ENCODE measurements at places on chromosomes 13 and 19.
A peak's percentile ranks its signal among the peaks of the same experiment; 100 is the strongest.

GRCh38 chr13:46654951-46655350 is 102.0 kb downstream of the LRCH1 start:
- no peak for DNase-seq

DNA sequence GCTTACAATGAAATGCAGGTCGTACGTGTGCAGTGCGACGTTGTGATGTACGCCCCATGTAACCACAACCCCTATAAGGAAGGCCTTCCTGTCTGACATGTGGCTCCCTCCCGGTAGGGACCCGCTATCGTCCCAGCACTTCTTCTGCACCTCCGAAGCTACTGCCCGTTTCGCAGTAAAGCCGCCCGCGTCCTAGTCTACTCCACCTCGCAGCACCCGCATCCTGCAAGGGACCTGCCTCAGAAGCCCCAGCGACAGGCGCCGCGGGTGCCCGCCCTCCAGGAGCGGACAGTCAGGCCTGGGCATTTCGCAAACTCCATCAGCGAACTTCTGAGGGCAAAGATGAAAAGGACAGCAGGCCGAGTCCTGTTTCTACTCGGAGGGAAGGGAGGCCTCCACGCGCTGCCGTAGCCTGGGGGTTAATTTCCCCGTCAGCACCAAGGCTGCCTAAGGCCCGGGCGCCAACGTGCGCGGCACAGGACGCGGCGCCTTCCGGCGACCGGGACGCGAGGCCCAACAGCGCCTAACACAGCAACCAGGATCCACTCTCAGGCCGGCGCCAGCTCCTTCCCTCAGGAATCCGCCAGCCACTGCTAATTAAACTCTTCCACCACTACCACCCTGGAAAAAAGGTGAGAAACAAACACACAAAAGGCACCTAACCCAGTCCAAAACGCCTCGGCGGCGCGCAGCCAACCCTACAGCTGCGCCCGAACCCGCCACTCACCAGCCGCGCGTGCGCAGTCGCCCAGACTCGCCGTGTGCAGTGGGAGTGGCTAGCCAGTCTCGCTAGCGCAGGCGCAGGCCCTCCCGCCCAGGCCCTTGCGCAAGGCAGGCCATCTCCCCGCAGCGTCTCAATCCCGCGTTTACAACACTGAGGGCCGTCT is at the start of gene EEF1AKMT1:
Gene EEF1AKMT1, minus strand, starts transcription at position 768 of the 887 bp plus-strand sequence. CDS start 16,363 bp downstream, outside the sequence.
- peak; percentile 94 for DNase-seq

DNA sequence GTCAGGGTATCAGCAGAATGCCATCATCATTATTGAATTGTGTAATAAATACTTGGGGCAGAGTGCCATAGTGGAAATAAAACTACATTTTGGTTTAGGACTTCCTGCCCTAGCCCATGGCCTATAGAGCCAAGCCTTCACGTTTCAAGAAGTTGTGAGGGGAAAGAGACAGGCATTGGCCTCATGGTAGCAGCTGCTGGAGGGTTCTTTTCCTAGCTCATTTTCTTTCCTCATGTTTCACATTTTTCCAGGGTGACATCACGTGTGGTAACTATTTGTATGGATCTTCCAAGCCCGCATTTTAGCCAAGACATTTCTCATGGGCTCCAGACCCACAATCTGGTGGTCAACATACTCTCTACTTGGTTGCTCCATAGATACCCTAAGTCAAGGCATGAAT is 80.4 kb downstream of the LRCH1 start:
- no peak for DNase-seq

DNA sequence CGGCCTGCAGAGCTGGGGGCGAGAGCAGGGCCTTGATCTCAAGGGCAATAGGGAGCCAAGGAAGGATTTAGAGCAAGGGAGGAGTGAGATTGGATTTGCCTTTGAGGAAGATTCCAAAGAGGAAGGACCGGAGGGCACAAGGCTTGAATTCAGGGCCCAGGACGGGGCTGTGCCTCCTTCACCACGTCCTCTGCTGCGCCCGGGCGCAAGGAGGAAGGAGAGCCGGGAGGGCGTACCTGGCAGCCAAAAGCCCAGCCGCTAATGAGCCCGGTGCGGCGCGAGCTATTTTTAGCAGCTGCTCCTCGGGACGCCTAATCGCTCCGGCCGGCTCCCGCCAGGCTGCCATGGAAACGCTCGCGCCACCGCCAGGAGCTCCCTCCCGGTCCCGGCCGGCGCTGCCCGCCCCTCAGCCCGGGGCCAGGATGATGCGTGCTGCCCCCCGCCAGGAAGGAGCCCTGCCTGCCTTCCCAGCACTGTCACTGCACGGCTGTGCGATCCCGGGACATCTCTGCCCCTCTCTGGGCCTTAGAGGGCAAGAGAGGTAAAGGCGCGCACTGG is 31.3 kb downstream of the TINCR start:
- no peak for DNase-seq

GRCh38 chr19:30374865-30375552 is 2.8 kb downstream of the ZNF536 start:
- DNase-seq, result no peak

GRCh38 chr19:28196961-28197360 is 1016.0 kb downstream of the UQCRFS1 start:
- DNase-seq, result no peak

DNA sequence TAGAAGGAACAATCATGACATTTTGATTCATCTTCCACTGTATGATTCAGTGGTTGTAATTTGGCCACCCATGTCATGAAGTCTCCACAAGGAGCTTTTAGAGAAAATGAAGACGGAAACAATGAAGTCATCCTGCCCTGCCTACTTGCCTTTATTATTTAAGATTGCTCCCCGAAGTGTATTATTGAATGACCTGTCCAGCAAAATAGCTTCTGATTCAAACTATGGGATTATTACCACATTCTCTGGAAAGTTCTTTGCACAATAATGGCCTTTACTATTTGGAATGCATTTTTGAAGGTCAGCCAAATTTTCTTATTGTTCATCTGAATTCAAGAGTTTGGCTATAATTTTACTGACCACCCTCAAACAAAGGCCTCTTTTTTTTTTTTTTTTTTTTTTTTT is 77.8 kb upstream of the RFC3 start:
- DNase-seq, result no peak

GRCh38 chr13:45109102-45109720 is 11.1 kb upstream of the GTF2F2 start:
- DNase-seq, result no peak

DNA sequence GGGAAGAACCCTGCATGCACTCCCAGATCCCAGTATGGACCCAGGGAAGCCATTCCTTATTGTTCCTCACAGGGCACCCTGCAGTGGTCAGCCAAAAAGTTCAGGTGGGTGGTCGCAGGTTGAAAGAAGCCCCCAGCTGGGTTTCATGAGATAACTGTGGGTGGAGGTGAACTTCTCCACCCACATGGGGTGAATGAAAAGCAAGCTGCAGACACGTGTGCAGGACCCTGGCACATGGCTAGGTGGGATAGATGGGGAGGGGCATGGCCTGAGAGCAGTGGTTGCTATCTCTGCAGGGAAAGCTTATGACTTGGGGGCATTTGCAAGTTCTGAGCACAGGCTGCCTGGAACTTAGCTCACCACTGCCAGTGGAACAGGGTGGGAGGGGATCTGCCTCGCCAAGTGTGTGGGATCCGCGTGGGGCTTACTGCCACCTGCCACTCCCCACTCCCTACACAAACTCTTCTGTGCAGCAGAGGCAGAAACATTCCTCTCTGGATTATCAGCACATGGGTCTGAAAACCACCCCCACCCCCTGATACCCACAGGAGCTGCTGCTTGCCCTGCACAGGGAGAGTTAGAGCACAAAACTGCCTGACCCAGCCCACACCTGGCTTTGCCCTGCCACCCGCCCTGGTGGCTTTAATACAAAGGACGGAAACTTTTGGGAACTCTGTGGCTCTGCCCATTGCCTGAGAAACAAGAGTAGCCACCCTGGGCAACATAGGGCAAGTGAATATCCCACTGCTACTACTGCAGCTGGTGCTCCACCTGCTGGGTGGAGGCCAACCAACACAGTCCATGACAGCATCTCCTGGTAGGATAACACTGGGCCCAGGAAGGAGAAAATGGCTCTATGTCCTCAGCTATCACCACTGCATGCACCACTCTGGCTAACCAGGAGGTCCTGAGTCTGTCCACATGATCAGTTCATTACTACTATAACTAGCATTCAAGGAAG is 24.4 kb downstream of the PLA2G4C start:
- DNase-seq, result no peak

- peak; percentile 68 for DNase-seq
Observed at GRCh38 chr19:13840305-13841085, 36.4 kb upstream of the NANOS3 start.

DNA sequence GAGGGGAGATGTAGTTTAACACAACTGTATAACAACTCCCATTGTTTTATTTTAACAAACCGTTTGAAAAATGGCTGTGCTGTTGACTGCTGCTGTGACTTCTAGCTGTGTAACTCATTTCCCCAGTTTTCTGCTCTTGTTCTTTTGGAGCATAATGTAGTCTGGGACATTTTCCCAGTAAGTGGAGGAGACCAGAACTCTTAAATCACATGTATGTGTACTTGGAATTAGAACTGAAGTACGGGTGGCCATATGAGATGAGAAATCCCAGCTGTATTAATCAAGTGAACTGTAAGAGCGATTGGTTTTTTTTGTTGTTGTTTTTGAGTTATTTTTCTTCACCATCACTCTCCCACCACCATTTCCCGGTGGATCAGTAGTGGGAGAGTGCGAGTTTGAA is 49.4 kb upstream of the RNF113B start:
- DNase-seq, result no peak

DNA sequence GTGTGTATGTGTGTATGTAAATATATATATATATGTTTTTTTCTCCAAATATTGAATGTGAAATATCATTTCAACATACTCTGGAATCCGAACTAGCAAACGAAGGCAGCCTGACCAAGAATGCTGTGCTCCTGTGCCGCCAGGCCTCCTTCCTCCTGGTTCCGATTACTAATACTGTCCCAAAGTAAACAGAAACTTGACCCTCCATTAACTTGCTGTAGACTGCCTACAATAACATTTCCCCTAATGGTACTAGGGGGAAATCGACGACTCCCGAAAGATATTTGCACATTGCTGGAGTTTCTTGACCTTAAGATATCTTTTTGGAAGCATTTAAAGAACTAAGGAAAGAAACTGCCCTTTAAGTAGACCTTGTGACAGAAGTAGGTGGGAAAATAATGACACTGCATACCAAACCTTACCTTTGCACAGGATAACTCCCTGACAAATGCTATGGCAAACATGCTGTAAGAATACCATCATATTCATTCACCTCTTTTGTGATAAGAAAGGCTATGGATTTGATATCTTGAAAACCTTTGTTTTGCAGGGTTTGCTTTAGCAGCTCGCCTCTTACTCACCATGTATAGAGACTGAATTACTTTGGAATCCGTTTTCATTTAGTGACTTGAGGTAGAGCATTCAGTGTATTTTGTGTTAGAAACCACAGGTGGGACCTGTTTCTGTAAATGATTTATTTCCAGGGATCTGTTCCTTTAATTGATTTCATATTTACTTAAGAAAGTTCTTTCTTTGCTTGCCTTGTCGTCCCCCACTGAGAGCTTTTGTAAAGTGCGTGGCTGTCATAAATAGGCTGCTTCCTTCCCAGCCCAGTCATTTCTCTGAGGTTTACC is 80.1 kb downstream of the KLF5 start:
- DNase-seq, result no peak

GRCh38 chr13:60158321-60158801 is 5.4 kb downstream of the DIAPH3 start:
- DNase-seq, result no peak

DNA sequence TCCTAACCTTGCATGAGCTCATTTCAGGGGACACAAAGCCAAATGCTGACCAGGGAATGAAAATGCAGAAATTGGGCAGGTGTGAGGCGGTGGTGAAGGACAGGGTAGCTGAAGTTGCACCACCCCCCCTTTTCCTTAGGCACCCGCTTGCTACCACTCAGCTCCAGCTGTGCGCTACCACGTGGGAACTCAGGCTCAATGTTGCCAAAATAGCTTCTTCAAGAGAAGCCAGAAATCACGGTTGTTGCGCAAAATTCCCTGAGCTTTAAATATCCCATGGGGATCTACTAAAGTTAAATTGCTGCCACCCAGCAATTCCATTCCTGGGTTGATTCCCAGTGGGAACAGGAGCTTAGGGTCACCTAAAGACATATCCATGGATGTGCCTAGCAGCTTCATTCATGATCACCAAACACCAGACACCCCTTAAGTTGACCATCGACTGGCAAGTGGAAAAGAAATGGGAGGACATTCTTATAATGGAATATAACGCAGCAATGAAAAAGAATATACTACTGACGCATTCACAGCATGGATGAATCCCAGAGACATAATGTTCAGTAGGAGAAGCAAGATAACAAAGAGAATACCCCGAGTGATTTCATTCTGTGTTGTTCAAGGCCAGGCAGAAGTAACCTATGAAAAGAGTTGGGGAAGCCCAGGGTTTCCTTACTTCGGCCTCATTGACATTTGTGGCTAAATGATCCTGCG is 12.8 kb upstream of the ADGRL1 start:
- DNase-seq, result no peak

GRCh38 chr19:48799358-48800300 is 11.2 kb downstream of the BCAT2 start:
- no peak for DNase-seq

DNA sequence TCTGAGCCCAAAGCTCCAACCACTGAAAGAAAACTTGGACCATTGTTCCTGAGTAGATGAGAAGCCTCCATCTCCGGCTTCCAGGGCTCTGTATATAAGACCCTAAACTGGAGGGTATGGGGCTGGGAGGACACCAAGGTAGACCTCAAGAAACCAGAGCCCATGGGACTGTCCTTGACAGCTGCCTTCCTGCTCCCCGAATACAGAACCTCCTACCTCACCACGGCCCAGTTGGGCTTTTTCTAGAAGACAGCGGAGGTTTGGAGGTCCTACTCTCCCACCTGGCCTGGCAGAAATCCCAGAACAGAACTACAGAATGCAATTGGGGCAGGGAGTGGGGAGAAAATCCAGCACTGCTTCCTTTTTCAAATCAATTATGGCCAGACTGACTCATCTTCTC is 177.3 kb upstream of the ZNF507 start:
- DNase-seq, result no peak

DNA sequence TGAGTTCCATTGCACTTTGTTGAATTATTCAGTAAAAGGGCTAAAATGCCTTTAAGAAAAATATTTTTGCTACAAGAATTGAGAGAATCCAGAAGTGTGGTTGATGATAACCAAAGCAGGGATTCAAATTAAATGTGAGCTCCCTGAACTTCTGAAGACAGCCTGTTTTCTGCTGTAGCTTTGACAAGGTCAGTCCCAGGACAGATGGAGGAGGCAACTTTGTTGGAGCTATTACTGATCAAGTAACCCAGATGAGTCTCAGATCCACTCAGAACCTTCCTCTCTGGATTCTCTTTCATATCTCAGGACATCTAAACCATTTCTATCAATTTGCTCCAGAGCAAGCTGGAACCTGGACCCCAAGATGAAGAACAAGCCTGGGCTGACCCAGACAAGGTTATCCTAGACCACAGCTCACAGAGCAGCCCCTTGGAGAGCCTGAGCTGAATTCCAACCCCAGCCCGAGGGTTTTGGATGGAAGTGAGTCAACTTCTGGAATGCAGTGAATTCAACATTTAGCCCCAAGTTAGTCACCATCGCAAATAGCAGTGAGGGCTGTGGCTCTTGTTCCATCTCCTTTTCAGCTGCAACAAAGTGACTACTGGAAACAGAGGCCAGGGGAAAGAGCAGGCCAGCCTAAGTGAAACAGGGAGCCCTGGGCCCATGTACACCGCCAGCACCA is 137.8 kb upstream of the TSC22D1 start:
- DNase-seq, result no peak

Measured in CD4-positive, alpha-beta T cell treated with Interleukin-2 at 100 ng/mL for 4 hours (primary cell).